Small intestine (tissue), 16 donors: ENCODE measurements at places on chromosomes 16 and 17. TPM values are rescaled to one million over a fixed set of nuclear protein-coding genes. Genes with fewer than 3 reads are reported as not detected.

CACNA1G gene
- polyA plus RNA-seq, result 1.7 TPM

FNDC8 gene
- not detected for polyA plus RNA-seq

DNA sequence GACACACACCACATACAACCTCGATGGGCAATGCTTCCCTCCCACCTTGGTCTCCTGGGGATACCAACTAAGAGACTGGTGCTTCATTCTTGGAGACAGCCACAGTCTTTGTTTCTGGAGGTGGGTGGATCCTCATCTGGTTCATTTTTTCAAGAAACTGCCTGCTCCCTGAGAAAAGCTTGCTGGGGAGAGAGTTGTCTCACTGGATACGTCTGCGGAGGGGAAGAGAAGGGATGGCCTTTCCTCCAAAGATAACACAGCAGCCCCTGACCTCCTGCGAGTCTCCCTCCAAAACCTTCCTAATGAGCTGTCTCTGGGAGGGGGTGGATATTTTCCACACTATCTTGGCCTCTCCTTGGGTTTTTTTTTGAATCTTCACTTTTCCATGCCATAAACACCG lies 221.2 kb downstream of the SOX9 start:
- no peak for DNase-seq

TNFSF13 gene
- 24.3 TPM for polyA plus RNA-seq

DNA sequence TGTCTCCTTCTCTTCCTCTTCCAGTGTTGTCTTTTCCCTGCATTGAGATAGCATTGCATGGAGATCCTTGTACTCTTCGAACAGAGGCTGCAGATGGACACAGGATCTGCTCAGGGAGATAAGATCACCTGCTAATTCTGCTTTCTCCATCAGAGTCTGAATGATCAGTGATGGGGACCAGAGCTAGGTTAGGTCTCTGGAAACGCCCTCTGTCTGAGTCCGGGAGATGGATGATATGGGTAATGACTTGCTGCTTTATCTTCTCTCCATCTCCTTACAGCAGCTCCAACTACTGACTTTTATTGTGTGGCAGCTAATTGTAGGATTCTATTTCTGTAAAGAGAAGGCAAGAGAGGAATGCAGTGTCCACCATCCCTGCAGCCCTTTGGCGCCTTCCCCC lies 435.6 kb downstream of the WWOX start:
- DNase-seq, result no peak

COX6A2 gene
- 15.0 TPM for polyA plus RNA-seq

DNA sequence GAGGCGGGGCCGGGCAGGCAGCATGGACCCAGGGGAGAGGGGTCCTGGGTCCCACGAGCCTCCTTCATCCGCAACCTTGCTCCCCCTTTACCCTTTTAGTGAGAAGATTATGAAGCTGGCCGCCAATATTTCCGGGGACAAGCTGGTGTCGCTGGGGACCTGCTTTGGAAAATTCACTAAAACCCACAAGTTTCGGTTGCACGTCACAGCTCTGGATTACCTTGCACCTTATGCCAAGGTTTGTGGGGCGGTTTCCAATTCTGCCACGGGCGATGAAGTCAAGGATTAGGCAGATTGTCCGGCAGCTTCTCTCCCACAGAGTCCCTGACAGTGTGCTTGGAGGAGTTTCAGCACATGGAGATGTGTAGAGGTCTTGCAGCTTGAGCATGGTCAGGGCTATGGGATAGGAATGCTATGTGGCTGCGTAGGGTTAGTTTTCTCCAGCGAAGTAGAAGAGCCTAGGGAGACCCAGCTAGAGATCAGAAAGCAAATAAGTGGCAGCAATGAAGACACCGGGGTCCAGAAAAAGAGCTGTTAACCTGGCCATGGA lies 598 bp downstream of the NIP7 start:
- no peak for DNase-seq

- DNase-seq, result no peak
Measured at GRCh38 chr16:6020162-6020985, 922.8 kb upstream of the EEF2KMT start.

GRCh38 chr17:45227101-45227925 lies 5.6 kb downstream of the FMNL1 start:
- no peak for DNase-seq

- DNase-seq, result no peak
Measured at GRCh38 chr16:82045465-82045864, 10.4 kb downstream of the HSD17B2 start.

GRCh38 chr16:84712801-84713775 lies 13.3 kb downstream of the USP10 start:
- no peak for DNase-seq

DNA sequence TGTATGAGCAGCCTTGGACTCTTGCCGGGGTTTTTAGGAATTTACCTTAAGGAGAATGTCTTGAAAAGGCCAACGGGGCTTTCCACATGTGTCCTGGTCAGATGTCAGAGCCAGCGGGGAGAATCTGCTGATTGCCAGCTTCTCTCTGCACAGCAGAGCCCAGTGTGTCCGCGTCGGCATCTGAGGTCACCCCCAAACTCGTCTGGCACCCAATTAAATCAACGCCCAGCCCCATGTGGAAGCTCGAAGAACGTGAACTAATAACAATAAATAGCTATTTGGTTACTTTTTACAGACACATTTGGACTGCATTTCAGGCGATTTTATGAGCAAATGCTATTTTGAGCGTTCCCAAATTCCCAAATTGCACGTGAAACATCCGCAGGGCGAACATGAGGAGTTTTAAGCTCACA lies 303.5 kb downstream of the FOXL1 start:
- no peak for DNase-seq

DNA sequence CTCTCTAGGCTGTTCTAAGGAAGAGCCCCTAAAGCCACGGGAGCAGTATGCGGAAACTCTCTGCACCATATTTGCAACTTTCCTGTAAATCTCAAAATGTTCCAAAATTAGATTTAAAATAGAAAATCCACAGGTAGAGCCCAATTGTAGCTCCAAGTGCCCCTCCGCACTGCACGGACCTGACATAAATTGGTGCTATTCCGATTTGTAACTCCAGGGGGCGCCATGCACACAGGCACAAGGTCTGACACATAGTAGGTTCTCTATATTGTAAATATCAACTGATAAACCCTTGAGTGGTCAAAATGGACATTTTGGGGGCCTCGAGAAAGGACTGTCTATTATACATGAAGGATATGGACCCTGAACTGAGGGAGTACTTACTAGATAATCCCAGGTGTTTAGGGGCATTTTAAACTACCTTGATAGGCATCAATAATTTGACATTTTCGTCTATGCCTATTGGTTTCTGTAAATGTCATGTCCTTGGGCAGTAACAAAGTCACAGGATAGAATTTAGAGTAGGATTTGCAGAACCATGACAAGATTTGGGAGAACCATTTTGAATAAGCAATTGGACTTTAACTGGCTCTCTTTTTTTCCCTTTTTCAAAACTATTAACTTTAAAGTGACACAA lies 36.6 kb upstream of the TMEM132E start:
- peak; percentile 18 for DNase-seq

- DNase-seq, result no peak
Measured at GRCh38 chr17:4146641-4147040, 3.6 kb downstream of the CYB5D2 start.

- no peak for DNase-seq
Measured at GRCh38 chr16:10325783-10326543, 59.9 kb upstream of the ATF7IP2 start.

GRCh38 chr17:82029391-82029790 lies 2.1 kb upstream of the RAC3 start:
- DNase-seq, result no peak

GRCh38 chr17:56593646-56594319 lies at the start of gene NOG:
Gene NOG, plus strand, starts transcription at chr17:56593699. Its CDS starts 525 bp downstream, at chr17:56594224.
- DNase-seq, result peak; percentile 43

PMP22 gene
- 62.0 TPM for polyA plus RNA-seq

MEIOB gene
- not detected for polyA plus RNA-seq

GRCh38 chr17:81167638-81168037 lies 1.6 kb upstream of the AATK start:
- no peak for DNase-seq

GRCh38 chr16:85132456-85133289 lies 20.4 kb upstream of the CIBAR2 start:
- no peak for DNase-seq

EFCAB13 gene
- 0.54 TPM for polyA plus RNA-seq

GRCh38 chr16:27972500-27972899 lies 91.0 kb downstream of the GSG1L start:
- peak; percentile 57 for DNase-seq

- DNase-seq, result no peak
Measured at GRCh38 chr16:939311-939710, 31.5 kb downstream of the LMF1 start.

DNA sequence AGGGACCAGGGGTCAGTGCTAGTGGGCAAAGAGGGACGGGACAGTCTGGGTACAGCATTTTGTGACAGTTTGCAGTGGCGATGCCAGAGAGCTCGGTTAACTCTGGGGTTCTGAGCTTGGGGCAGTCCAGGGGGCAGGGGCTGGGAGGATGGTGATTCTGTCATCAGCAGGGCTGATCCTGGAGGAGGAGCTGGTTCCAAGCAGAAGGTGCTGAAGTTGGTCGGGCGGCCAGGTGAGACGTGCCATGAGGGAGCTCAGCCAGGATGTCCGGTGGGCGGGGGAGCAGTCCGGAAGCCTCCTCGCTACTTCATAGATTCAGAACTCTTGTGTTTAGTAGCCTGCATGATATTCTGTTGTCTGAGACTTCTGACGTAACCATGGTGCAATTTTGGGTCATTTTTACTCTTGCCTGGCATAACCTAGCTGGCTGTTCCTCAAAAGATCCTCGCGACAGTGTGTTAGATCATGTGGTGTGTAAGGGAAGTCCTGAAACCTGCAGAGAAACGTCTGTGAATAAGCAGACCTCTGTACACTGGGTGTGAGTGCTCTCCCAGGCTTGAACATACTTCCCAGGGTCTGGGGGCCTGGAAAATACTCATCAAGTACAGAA lies 122.0 kb downstream of the CLEC16A start:
- DNase-seq, result no peak

GRCh38 chr16:50737420-50737959 lies 4.4 kb upstream of the CYLD start:
- DNase-seq, result no peak

KRTAP2-3 gene
- polyA plus RNA-seq, result not detected

HOXB8 gene
- polyA plus RNA-seq, result not detected

DNA sequence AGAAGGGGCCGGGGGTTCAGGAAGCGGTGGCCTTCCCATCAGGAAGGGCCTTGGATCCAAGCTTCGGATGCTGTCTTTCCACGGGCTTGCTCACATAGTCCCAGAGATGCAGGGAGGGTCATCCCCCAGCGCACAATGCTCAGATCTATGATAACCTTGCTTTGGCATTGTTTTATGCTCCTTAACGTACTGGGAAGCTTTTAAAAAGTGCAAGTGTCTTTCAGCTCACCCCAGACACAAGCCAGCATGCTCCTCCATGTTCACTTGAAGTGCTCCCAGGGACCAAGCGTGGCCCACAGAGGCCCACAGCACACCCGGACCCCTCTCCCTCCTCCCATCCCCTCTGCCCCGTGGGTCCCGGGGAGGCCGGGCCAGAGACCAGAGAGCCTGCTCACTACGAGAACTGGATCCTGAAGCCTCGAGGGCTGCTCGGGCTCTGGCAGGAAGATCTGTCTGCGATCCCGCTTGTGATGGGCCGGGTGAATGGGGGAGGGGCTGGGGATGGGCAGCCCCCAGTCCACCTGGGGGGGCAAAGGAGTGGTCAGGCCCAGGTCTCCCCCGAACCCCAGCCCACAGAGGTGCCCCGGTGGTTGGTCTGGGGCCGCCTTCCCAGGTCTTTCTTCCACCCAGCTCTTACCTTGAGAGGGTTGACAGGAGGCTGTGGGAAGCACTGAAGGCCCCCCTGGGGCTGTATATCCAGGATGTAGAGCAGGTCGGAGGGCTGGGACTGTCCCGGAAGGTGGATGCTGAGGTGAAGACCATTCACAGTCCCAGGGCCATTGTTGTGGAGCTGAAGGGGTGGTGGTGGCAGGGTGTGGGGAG lies 11.8 kb upstream of the FAM171A2 start:
- DNase-seq, result no peak

- no peak for DNase-seq
Measured at GRCh38 chr17:61280338-61280737, 119.3 kb upstream of the TBX2 start.

DNA sequence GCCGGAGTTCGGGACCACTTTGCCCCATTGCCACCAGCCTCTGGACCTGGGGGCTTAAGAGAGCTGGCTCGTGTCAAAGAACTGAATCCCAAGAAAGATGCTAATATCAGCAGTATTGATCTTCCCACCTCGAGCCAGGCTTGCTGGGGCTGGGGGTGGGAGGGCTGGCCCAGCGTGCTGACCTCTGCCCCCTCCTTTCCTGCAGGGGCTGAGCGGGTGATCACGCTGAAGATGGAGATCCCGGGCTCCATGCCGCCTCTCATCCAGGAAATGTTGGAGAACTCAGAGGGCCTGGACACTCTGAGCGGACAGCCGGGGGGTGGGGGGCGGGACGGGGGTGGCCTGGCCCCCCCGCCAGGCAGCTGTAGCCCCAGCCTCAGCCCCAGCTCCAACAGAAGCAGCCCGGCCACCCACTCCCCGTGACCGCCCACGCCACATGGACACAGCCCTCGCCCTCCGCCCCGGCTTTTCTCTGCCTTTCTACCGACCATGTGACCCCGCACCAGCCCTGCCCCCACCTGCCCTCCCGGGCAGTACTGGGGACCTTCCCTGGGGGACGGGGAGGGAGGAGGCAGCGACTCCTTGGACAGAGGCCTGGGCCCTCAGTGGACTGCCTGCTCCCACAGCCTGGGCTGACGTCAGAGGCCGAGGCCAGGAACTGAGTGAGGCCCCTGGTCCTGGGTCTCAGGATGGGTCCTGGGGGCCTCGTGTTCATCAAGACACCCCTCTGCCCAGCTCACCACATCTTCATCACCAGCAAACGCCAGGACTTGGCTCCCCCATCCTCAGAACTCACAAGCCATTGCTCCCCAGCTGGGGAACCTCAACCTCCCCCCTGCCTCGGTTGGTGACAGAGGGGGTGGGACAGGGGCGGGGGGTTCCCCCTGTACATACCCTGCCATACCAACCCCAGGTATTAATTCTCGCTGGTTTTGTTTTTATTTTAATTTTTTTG lies 8.5 kb downstream of the GJD3 start:
- no peak for DNase-seq

GRCh38 chr16:59087641-59088040 lies 353.5 kb upstream of the GOT2 start:
- DNase-seq, result no peak

C16orf54 gene
- polyA plus RNA-seq, result 2.2 TPM

CMTM2 gene
- polyA plus RNA-seq, result not detected

- DNase-seq, result no peak
Measured at GRCh38 chr17:52678211-52678610, 519.7 kb upstream of the CA10 start.

TNS4 gene
- 3.0 TPM for polyA plus RNA-seq

DNA sequence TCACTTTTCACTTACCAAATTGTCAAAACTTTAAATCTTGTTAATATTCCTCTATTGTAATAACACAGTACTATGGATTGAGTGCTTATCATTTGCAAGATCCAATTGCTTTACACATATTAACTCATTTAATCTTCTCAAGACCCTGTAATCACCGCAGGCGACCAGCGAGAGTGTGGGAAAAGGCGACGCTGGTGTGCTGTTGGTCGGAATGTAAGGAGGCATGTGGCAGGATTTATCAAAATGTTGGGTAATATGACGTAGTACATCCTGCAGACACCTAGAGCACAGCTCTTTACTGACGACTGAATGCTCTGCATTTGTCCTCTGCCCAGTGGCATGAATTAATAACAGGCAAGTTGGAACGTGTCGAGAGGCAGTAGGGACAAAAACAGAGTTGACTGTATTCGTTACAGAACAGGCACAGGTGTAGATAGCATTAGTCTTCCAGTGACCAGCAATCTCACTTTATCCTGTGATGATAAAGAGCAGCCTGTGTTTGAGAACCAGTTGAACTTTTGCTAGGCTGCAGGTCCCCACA lies 80.3 kb downstream of the TNRC6C start:
- DNase-seq, result no peak
